ENCODE measurements at places on chromosomes 2 and 18. TPM values are rescaled to one million over a fixed set of nuclear protein-coding genes. Genes with fewer than 3 reads are reported as not detected.

- peak; percentile 88 for DNase-seq
Observed at GRCh38 chr2:11123856-11124759, 31.2 kb upstream of the SLC66A3 start.

DNA sequence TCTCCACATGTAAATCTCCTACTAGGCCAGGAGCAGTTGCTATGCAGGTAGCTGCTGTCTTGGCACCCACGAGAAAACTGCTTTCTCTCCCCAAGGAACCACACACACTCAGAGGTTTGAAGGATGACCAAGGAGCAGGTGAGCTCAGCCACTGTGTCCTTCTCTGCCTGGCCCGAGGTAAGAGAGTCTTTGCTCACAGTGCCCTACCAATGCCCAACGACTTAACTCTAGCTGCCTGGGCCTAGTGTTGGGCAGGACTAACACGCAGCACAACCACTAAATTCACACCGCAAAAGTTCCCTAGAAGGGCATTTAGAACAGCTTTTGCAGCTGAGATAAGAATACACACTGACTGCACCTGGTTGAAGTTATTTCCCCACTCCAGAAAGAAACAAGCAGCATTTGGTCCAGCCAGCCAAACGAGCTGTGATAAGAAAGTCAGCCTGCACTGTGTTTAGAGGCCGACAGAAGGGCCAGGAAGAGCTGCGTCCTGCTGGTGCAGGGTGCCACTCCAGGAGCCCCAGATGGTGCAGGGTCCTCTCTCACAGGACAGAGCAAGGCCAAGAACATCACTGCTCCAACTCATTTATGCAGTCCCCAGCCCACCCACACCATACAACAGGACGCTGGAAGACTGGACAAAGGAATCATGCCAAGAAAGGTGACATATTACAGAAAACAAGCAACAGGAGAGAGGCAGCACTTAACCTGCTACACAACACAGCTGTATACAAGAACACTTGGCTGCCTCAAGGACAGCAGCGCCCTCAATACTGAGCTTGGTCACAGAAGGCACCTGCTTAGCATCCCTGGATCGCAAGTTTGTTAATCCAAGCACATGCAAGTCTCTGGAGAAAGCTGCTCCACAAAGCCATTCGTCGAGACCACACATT lies 12.5 kb downstream of the HDLBP start:
- no peak for DNase-seq

NOSTRIN gene
- not detected for total RNA-seq

- no peak for DNase-seq
Observed at GRCh38 chr2:19810637-19811036, 91.1 kb downstream of the TTC32 start.

- no peak for DNase-seq
Observed at GRCh38 chr2:69804416-69804815, 25.0 kb upstream of the GMCL1 start.

- DNase-seq = no peak
Observed at GRCh38 chr18:70041459-70042050, 93.9 kb upstream of the CD226 start.

GRCh38 chr18:46156124-46156745 lies 52.0 kb downstream of the HAUS1 start:
- DNase-seq = peak; percentile 64

DNA sequence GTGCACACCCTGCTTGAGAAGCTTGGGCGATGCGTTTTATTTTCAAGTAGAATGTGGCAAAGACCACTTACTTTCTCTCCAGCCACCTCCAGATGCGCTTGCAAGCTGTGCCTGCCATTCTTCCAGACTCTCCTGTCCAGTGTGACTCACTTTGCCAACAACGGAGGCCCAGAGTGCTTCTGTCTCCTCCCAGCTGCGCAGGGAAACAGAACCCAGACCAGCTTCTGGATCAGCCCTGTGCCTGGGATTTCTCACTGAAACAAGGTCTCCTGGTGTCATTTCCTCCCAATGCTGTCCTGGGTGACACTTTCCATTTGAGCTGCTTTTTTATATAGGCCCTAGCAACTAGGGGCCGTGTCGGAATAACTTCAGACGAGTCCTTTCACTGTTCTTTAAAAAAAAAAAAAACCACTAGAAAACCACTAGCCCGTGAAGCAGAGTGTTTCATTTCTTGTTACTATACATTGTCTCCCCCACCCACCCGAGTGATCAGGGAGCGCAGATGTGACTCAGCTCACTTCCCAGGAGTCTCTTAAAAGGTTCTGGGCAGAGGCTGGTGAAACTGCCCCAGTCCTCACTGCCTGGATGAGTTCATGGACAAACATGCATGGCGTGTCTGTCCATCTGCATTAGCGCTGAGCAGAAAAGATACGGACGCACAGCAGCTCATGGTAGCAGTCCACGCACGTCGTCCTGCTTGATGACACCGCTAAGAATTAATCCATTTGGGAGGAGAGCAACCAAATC lies 25.3 kb upstream of the RPL31 start:
- no peak for DNase-seq

DNA sequence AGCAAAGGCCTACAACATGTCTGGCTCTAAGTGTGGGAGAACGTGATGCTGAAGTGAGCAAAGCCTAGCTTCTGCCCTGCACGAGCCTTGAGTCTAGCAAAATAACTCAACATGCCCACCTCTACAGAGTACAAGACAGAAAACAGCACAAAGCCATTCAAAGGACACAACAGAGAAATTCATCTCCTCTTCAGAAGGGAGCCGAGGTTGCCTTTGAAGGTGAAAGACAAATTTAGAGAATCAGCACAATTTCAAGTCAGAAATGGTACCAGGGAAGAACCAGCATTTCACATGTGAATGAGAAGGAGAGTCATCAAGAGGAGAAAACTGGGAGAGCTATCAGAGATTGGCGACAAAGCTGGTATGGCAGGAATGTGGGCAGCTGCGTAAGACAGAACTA lies 21.7 kb upstream of the CYTIP start:
- no peak for DNase-seq

- DNase-seq = no peak
Observed at GRCh38 chr2:84873350-84873749, 7.5 kb downstream of the TRABD2A start.

RANBP2 gene
- total RNA-seq = 68.1 TPM

GRCh38 chr2:172596776-172597175 lies 40.9 kb downstream of the PDK1 start:
- no peak for DNase-seq

- DNase-seq = no peak
Observed at GRCh38 chr2:204313256-204313655, 232.0 kb upstream of the PARD3B start.

DNA sequence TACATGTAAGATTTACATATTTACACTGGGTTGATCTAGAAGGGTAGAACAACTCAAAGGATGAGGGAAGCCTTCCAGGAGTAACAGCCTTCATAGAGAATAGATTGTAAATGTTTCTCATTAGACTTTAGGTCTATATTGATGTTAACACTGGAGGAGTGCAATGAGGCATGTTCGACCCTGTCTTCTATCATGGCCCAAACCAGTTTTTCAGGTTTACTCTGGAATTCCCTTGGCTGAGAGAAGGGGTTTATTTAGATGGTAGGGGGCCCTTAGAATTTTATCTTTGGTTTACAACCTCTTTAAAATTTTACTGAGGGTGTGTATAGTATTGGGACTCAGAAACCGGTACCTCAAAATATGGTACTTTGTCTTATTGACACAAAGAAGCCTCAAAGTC lies 634.9 kb upstream of the PIK3C3 start:
- DNase-seq = no peak

IL36B gene
- total RNA-seq = not detected

GRCh38 chr2:162520959-162521358 lies 177.0 kb downstream of the GCA start:
- DNase-seq = no peak

GRCh38 chr2:180322781-180323180 lies 315.7 kb upstream of the CWC22 start:
- no peak for DNase-seq

GRCh38 chr2:230327418-230328154 lies 593 bp downstream of the SP140L start:
- peak; percentile 53 for DNase-seq

GRCh38 chr2:240896871-240897692 lies 1.1 kb upstream of the MAB21L4 start:
- DNase-seq = no peak

GRCh38 chr18:13610555-13611141 lies 115.7 kb downstream of the FAM210A start:
- DNase-seq = no peak

GRCh38 chr18:34598120-34598635 lies 111.9 kb upstream of the DTNA start:
- no peak for DNase-seq

GRCh38 chr18:56890632-56891031 lies 239.5 kb downstream of the WDR7 start:
- no peak for DNase-seq

- DNase-seq = no peak
Observed at GRCh38 chr2:233209117-233209532, 42.3 kb upstream of the ATG16L1 start.

DNA sequence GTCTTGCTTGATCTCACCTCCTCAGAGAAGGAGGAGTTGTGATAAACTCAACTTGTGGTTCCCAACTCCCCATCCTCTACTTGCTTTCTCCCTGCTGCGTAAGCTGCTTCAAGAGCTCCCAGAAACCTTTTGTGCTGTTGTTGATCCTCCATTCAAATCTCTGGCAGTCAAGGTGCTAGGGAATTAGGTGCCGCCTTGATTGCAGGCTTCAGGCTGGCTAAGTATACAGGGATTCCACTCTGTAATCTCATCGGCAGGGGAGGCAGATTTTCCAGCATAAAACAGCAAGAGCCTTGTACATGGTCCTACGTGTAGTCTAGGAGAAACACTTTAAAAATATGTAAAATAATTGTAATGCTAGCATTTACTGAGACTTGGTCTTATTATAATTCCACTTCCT lies 116.2 kb upstream of the DDX18 start:
- DNase-seq = no peak

DNA sequence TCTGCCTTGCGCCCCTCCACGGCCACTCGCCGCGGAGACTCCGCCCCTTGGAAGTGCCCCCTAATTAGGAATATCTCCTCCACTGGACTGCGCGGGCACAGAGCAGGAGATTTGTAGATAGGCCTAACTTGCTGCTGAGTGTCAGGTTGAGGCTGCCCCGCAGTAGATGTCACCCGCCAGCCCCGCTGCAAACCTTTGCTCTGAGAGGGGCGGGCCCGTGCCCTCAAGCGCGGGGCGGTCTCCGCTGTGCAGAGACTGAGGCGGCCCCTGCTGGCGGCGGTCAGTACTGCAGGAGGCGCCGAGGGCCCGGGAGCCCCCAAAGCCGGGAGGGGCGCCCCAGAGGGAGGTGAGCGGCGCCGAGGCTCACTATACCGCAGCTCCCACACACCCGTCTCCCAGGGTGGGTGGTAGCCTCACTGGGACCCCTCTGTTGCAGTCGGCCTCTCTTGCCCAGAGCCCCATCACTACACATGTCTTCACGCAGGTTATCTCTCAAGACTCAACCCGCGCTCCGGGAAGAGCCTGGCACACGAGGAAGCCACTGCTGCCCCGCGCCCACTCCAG lies 2.9 kb upstream of the NEURL3 start:
- DNase-seq = peak; percentile 94

CNGA3 gene
- not detected for total RNA-seq

SNTG2 gene
- 0.57 TPM for total RNA-seq

DNA sequence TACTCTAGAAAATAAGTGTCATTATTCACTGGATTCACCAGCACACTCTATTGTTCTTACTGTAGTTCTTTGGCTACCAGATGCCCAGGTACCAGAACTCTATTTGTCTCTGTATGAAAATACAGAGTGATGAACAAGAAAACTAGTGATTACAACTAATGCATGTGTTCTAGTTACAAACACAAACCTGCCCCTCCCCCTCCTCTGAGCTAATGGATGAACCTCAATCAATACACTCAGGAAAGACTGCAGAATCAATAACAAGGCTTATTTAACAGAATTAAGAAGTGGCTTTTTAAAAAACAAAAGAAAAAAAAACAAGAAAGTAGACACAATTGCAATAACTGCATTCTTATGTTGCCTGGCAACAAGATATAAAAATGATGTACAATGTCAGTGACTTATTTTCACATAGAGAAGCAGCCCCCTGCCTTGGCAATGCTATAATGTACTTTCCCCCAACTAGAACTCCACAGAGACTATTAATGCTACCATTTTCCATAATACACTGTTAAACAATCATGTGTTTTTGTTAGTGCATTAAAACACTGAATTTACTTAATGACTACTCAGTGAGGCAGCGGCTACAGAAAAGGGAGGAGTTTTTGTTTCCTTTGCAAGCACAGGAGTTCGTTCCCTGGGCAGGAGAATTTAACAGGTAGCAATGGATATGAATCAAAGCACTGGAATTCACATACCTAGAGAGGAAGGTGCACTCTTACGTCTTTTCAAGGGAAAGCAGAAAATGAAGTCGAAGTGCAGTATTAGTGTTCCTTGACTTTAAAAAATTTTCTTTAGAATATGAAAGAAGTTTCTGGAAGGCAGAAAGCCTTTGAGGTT lies 318.8 kb upstream of the REV1 start:
- no peak for DNase-seq

- no peak for DNase-seq
Observed at GRCh38 chr18:55863876-55864275, 275.9 kb upstream of the TCF4 start.

All from activated CD4-positive, alpha-beta T cell treated with anti-CD3 and anti-CD28 coated beads for 36 hours (primary cell).